Muscle of arm (tissue), 14 donors: ENCODE measurements at places on chromosomes 7 and 10. TPM values are rescaled to one million over a fixed set of nuclear protein-coding genes. Genes with fewer than 3 reads are reported as not detected.
A peak's percentile ranks its signal among the peaks of the same experiment; 100 is the strongest.

DNA sequence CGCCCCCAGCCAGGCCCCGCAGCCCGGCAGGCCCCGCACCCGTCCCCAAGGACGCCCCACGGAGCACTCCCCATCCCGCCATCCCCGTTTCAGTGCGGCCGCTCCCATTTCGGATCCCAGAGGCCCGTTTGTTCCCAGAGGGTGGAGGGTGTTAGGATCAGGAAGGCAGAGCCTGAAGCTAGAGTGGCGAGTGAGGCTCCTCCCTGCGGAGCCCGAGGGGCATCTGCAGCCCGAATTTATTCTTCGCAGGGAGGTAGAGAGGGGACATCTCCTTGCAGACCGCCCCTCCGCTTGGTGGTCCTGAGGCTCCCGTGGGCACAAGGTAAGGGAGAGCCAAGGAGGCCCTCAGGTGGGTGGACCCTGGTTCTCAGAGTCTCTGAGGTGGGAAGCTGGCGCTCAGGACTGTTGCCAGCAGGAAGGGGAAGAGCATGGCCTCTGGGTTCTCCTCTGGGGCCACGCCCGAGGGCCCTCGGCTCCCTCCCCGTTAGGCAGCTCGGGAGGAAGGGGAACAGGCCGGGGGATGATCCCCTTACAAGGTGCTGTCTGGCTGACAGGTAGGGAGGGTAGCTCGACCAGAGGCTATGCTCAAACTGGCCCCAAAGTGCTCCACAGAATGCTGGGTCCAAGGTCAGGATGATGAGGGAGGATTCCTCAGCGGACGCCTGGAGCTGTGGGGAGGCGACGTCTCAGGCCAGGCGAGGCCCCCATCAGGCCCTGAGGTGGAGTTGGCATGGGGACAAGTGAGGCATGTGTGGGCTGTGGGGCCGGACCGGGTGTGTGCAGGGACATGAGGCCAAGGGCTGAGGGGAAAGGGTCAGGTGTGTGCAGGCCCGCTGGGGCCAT, 17.4 kb downstream of the POLL start:
- DNase-seq: no peak

- DNase-seq: no peak
Observed at GRCh38 chr10:13087986-13088618, 11.9 kb upstream of the OPTN start.

- no peak for DNase-seq
Observed at GRCh38 chr7:99253369-99253768, 19.3 kb upstream of the MYH16 start.

- DNase-seq: no peak
Observed at GRCh38 chr10:121835376-121835775, 92.5 kb downstream of the ATE1 start.

- no peak for DNase-seq
Observed at GRCh38 chr7:48976253-48976652, 51.9 kb downstream of the CDC14C start.

GRCh38 chr7:70455925-70456324, 676.0 kb upstream of the GALNT17 start:
- no peak for DNase-seq

DNA sequence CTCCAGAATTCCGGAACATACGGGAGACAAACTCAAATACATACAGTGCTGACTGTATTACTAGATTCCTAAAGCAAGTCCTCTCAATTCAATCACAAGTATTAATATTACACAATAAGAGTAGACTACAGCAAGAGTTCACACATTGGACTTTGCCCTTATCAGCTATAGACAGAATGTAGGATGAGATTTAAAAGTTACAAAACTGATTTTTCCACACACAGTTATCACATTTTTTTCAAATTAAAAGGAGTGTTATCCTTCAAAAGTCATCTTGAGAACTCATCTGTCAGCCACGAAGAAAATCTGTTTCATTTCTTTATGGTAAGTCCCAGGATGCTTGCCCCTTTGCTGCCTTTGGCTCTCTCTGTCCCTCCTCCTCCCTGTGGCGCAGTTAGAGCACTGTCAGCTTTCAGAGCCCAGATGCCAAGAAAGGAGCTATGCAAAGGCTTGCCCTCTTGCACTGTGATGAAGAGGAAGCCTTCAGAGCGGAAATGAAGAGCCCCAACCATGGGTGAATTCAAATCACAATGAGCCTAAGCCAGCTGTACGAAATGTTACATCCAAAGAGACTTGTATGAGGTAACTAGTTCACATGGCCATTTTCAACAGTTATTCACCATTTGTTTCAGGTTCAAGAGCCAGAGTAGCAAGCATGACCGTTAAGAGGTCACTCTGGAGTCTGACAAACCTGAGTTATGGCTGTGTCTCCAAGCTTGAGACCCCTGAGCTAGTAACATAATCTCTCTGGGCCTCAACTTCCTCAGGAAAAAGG, 10.7 kb downstream of the NCOA4 start:
- no peak for DNase-seq

DNA sequence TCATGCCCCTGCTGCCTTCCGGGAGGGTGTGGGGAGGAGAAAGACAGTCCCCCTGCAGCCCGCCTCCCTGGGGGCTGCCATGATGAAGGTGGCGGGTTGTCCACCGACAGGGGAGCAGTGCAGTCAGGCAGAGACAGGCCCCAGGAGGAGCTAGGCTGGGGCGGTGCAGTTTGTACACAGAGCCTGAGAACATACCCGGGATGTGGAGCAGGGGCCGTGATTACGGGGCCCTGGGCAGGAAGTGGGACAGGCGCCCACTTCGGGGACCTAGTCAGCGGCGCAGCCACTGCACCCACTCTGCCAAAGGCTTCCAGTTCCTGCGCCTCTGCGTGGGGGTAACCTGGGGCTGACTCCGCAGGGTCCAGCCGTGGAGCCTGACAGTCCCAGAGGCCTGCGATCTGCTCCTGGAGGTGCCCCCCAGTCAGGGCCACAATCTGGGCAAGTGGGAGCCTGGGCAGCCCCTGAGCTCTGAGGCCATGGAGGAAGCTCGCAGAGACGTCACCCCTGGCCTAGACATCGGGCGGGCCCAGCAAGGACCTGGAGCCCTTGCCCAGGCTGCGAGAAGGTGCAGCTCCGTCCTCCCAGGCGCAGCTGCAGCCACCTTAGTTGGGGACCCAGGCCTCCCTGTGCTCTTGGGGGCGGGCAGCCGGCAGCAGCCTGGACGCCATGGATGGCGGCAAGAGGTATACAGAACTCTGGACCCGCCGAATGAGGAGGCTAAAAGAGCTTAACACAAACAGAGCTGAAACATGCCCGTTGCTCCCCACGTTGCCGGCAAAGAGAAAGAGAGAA, 1356.8 kb downstream of the XPNPEP1 start:
- no peak for DNase-seq

GRCh38 chr7:664997-665735, 61.3 kb upstream of the DNAAF5 start:
- peak; percentile 53 for DNase-seq

- DNase-seq: no peak
Observed at GRCh38 chr10:77574438-77574837, 63.2 kb downstream of the KCNMA1 start.

DNA sequence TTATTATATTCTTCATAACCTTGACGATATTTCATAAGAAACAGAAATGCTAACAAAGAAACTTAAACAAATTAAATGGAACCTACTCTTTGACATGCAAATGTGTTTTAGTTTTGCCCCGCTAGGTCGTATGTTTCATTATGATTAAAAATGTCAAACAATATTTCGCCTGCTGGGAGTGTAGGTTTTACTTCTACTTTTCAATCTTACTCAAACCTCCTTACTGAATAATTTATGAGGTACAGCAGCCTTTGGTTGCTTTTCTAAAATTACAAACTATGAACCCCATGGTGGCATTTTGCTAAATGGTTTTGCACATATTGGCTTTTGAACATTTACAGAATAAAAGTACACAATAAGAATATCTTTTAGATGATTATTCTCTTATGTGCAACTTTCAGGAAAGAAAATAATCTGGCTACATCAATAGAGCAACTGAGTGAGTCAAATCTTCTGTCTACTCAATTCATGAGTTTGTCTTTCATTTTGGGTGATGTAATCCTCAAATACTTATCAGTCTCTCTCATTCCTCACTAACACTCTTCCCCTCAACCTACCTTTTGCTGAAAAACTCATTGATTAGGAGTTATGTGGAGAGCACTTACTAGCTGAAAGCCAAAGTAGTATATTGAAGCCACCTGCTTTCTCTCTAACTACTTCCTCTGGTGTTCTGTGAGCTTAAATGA, 1226.4 kb downstream of the XPNPEP1 start:
- no peak for DNase-seq

- no peak for DNase-seq
Observed at GRCh38 chr10:132447446-132448247, 50.6 kb downstream of the PWWP2B start.

GRCh38 chr10:112026438-112026837, 157.1 kb downstream of the GPAM start:
- DNase-seq: no peak

- DNase-seq: no peak
Observed at GRCh38 chr10:124035928-124036558, 57.4 kb downstream of the CHST15 start.

GRCh38 chr7:67301667-67302066, 305.0 kb downstream of the TYW1 start:
- DNase-seq: no peak

- no peak for DNase-seq
Observed at GRCh38 chr7:300048-300447, 10.1 kb downstream of the FOXL3 start.

DNA sequence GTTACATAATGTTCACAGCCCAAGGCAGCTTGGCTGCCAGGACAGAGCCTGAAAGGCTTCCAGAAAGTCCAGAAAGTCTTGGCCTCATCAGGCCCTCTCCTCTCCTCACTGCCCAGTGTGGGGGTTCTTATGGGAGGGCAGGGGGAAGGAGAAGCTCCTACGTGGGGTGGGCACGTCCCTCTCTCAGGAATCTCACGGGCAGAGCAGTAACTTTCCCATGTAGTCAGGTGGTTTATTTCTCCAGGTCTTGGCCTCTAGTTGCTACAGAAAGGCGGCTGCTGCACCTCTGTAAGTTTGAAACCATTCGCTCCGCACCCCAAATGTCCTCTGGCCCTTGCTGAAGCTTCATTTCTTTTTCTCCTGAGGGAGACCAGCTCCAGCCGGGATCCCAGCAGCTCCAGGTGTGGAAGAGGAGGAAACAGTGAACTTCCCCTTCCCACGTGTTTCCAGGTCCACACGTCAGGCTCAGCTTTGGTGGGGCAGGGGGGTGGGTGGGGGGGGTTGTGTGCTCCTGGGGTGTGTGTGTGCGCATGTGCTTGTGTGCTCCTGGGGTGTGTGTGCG, 320.3 kb downstream of the WDR37 start:
- no peak for DNase-seq

DNA sequence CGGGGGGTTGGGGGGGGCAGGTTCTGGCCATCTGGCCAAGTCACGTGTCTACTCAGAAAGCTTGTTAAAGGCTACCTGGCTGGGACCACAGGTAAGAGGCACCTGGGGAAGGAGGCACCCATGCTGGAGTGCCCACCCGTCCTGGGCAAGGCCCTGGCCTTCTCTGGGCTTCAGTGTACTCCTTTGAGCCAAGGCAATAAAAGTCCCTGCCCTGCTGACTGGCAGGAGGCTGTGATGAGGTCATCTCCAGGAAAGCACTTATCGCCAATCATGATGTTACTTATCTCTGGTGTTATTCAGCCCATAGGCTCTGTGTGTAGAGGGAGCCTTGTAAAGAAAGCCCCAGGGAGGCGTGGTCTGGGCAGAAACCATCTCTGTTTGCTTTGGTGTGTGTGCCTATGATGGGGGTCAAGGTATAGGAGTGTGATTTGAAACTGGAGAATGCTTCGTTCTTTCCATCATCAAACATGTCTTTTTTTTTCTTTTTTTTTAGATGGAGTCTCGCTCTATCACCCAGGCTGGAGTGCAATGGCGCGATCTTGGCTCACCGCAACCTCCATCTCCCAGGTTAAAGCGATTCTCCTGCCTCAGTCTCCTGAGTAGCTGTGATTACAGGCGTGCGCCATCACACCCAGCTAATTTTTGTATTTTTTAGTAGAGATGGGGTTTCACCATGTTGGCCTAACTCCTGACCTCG, 2.5 kb upstream of the CLDN4 start:
- no peak for DNase-seq

GRCh38 chr10:83819609-83820008, 319.7 kb upstream of the GHITM start:
- DNase-seq: no peak

- no peak for DNase-seq
Observed at GRCh38 chr7:325811-326210, 35.8 kb downstream of the FOXL3 start.

- no peak for DNase-seq
Observed at GRCh38 chr10:1267568-1267967, 211.4 kb downstream of the WDR37 start.

GRCh38 chr10:113225903-113226302, 275.9 kb downstream of the TCF7L2 start:
- DNase-seq: no peak

GRCh38 chr7:78605119-78605518, 806.5 kb downstream of the PHTF2 start:
- DNase-seq: no peak

GRCh38 chr10:71161425-71161824, 50.9 kb upstream of the UNC5B start:
- no peak for DNase-seq

Gene STOX1
- 2.6 TPM for polyA plus RNA-seq

Gene ZEB1
- polyA plus RNA-seq: 73.2 TPM

Gene NKX1-2
- polyA plus RNA-seq: not detected

Gene ADAM22
- polyA plus RNA-seq: 21.6 TPM

Gene MRPS17
- polyA plus RNA-seq: 13.6 TPM

Gene LSM5
- polyA plus RNA-seq: 43.6 TPM

Gene LRMDA
- polyA plus RNA-seq: 3.5 TPM

Gene PAPSS2
- polyA plus RNA-seq: 9.7 TPM

Gene ZFAND2A
- not detected for polyA plus RNA-seq

Gene BZW2
- polyA plus RNA-seq: 175 TPM

Gene SND1
- 95.7 TPM for polyA plus RNA-seq
